ENCODE measurements at places on chromosomes 6 and 20.

DNA sequence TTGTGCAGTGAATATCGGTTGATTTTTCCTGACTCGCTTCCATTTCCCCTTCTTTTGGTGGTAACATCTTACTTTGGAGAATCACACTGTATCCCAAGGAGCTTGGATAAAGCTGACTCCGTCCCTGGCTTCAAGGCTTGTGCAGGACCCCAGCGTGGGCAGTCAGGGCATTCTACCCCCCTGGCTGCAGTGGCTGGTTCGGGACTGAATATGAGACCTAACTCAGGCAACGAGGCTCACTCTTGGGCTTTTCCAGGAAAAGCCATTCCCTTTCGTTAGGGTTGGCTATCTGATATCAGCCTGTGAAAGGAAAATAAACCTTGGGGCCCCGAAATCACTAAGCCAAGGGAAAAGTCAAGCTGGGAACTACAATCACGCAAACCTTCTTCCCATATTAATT is 30.1 kb upstream of the GJA1 start:
- DNase-seq = no peak

DNA sequence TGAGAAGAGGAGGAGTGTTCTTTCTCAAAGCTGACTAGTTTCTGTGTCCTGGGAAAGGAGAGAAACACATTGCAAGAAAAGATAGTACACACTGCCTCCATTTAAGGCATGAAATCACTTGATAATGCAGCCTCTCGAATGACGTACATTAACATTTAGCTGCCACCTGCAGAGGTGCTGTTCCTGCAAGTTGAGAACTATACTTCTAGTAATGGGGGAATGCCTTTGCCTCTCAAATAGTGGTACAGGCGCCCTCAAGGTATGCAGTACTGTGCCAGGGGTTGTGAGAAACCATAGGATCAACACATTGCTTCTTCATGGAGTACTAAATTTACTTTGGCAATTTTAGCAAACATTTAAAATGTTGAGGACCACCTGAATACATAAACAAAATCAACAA is 20.1 kb downstream of the IMPG1 start:
- no peak for DNase-seq

DNA sequence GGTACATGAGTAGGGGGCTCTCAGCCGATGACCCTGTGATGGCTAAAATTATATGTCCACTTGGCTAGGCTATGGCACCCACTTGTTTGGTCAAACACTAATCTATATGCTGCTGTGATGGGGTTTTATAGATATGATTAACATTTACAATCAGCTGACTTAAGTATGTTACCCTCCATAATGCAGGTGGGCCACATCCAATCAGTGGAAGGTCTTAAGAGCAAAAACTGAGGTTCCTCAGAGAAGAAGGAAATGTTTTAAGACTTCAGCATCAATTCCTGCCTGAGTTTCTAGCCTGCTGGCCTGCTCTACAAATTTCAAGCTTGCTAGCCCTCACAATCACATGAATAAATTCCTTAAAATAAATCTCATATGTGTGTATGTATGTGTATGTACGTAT is 18.9 kb upstream of the MAK start:
- DNase-seq = no peak

- DNase-seq = peak; percentile 83
Observed at GRCh38 chr20:32574296-32575226, 10.6 kb downstream of the NOL4L start.

DNA sequence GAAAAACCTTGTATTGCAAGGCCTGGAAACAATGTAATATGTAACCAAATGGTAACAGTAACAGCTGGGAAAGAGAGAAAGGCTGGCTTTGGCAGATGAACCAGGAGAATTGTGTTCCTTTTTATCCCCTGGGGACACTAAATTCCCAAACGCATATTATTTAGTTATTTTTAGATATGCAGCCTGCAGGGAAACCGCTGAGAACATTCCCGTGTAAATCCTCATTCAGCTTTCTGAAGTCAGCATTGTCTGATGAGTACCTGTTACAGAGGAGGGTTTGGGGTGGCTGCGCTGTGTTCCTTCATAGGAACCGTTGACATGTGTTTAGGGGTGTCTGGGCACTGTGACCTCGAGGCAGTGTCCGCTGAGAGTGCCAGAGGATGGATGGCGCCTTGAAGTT is 101.3 kb downstream of the SMOC2 start:
- DNase-seq = peak; percentile 89

GRCh38 chr6:139654888-139655782 is 280.7 kb upstream of the CITED2 start:
- no peak for DNase-seq

DNA sequence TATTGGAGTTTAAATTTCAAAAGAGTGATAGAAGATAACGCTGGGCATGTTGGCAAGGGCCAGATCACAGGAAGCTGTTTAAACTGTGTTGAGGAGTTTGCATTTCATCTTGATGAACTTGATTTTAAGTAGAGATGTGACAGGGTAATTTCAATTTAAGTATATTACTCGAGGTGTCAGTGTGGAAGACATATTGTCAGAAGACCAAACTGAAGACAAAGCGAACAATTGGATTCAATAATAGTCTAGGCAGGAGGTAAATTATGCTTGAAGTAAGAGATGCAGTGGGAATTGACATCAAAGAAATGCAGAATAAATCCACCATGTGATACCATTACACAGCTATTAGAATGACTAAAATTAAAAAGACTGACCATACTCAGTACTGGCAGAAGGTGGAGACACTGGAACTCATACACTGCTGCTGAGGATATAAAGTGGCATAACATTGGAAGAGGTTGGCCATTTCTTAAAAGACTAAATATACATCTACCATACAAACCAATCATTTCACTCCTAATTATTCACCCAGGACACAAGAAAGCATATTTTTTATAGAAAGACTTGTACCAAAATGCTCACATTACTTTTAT is 240.8 kb downstream of the ARHGAP18 start:
- DNase-seq = no peak

- peak; percentile 57 for DNase-seq
Observed at GRCh38 chr6:158706369-158706982, 56.6 kb downstream of the SYTL3 start.

GRCh38 chr20:13322198-13322597 is 101.1 kb downstream of the ISM1 start:
- no peak for DNase-seq

- DNase-seq = peak; percentile 31
Observed at GRCh38 chr6:72826037-72826436, 204.2 kb downstream of the KCNQ5 start.

GRCh38 chr20:8749986-8750385 is 318.9 kb upstream of the PLCB4 start:
- no peak for DNase-seq

GRCh38 chr6:63859528-63859927 is 223.9 kb downstream of the PHF3 start:
- no peak for DNase-seq

DNA sequence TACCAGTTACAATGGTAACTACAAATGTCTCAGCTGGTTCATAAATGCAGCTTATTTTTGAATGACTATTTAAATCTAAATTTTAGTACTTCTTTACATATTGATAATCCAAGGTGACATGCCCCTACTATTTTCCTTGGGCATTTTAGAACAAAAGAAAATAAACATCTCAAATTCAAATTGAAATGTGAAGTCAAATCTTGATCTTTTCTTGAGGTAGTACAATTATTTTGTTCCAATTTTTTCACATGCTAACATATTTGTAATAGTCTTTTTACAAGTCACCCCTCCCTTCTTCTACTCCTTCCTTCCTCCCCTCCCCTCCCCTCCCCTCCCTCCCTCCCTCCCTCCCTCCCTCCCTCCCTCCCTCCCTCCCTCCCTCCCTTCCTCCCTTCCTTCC is 370.1 kb upstream of the MMS22L start:
- no peak for DNase-seq

- peak; percentile 98 for DNase-seq
Observed at GRCh38 chr6:36735110-36736071, 37.8 kb downstream of the RAB44 start.

DNA sequence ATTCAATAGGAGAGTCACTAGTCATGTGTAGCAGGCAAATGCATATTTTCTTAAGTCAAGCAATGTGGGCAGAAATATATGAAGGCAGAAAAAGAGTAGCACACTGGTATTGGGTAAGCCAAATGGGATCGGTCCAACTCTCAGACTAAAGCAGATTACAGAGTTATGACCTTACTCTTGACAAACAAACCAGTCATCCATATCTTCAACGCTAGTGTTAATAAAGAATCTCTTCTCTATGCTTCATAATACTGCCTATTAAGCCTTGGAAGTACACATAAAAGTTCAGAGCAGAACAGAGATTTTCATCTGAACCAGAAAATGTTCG is 320.2 kb upstream of the JARID2 start:
- DNase-seq = peak; percentile 80

DNA sequence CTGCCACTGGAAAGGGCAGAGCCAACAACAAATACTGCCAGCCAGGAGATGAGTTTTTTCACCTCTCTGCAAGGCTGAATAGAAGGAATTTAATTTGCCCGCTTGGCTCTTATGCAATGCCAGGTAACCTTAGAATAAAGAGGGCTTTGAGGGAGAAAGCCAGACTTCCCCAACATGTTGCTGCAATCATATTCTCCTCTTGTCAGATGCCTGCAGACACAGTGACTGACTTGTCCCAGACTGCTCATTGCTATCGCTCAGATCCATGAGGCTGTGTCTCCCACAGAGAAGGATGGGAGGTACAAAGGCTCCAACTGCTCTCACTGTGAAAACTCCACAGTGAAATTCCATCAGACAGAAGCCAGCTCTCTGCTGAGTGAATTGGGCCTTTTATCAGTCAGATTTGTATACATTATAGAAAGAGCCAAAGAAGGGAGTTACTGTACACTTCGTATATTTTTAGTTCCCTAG is 517.0 kb upstream of the ID4 start:
- no peak for DNase-seq

DNA sequence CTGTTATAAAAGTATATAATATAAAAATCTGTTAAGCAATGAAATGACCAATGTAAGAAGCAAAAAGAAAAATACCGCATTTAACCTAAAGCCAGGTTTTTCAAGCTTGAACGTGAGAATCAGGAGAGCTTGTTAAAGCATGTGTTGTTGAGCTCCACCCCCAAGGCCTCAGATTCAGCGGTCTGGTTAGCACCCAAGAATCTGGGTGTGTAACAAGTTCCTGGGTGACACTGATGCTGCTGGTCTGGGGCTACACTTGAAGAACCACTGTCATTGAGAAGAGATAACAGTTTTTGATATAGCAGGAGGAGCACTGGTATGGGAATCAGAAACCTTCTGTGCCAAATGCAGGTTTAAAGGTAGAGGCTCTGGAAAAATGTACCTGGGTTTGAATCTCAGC is 154.0 kb downstream of the ID4 start:
- DNase-seq = no peak

DNA sequence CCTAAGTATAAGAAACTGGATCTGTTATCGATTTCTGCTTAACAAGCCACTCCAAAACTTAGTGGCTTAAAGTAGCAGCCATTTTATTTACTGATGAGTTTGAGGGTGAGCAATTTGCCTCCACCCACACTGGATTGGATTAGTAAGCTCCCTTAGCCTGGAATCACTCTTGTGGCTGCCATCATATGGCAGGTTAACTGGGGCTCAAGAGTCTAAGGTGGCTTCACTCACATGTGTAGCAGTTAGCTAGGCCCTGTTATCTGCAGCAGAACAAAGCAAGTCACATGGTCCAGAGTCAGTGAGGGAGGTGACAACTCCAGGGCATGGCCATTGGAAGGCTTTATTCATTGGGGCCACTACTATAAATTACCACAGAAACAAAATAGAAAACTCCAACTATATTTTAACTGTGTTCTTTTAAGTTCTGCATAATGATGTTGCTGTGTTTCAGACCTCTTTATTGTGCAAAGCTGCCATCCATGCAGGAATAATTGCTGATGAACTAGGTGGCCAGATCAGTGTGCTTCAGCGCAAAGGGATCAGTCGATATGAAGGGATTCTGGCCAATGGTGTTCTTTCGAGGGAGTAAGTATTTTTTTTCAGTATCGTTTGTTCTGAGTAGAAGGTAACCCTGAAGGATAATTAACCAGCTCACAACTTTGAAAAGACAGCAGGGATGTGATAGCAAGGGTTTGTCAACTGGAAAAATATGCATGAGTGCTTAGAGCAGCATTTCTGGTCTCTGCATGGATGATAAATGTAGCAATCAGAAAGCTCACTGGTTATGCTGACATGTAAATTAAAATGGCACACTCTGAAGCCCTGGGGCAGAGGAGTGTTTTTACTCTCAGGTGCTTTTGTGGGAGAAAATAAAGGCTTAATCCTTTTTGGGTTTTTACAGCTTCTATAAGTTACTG is 49.6 kb downstream of the DCBLD1 start:
- no peak for DNase-seq

DNA sequence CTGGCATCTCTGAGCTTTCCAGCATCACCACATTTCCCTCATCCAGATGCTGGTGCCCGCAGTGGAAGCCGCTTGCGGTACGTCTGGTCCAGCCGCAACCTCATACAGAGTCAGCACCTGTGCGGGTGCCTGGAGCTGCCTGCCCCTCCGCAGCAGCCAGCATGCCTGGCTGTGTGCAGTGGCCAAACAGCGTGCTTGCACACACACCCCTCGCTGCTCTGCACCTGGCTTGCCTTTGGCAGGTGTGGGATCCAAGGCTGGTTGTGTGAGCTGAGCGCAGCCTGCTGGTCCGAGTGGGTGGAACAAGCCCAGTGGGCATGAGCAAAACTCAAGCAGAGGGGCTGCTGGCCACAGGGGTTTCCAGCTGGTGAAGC is 3.1 kb upstream of the HINT3 start:
- no peak for DNase-seq

DNA sequence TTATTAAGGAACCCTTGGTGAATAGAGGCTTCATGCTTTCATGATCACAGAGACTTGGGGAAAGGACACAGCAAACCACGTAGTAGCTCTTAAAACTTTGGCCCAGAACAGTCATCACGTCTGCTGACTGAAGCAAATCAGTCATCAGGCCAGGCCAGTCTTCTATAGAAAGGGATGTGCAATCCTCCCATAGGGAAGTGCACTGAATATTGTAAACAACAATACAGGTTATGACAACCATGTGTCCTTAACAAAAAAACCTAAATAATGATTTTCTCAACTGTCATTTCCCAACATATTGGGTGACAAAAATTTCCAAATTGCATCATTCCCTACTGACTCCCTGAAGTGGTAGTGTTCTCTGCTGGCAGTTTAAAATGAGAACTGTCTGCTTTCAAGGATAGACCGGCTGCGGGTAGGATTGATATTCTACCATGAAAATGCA is 388.2 kb upstream of the CITED2 start:
- no peak for DNase-seq

Data from fibroblast of the aortic adventitia (primary cell).